ENCODE measurements at places on chromosomes 11 and 22.
A peak's percentile ranks its signal among the peaks of the same experiment; 100 is the strongest.

GRCh38 chr11:99632969-99633368 lies 612.2 kb downstream of the CNTN5 start:
- no peak for DNase-seq

- no peak for DNase-seq
Observed at GRCh38 chr11:96338910-96339705, 3.9 kb downstream of the MAML2 start.

- DNase-seq, result no peak
Observed at GRCh38 chr11:43920598-43921419, 21.6 kb upstream of the C11orf96 start.

DNA sequence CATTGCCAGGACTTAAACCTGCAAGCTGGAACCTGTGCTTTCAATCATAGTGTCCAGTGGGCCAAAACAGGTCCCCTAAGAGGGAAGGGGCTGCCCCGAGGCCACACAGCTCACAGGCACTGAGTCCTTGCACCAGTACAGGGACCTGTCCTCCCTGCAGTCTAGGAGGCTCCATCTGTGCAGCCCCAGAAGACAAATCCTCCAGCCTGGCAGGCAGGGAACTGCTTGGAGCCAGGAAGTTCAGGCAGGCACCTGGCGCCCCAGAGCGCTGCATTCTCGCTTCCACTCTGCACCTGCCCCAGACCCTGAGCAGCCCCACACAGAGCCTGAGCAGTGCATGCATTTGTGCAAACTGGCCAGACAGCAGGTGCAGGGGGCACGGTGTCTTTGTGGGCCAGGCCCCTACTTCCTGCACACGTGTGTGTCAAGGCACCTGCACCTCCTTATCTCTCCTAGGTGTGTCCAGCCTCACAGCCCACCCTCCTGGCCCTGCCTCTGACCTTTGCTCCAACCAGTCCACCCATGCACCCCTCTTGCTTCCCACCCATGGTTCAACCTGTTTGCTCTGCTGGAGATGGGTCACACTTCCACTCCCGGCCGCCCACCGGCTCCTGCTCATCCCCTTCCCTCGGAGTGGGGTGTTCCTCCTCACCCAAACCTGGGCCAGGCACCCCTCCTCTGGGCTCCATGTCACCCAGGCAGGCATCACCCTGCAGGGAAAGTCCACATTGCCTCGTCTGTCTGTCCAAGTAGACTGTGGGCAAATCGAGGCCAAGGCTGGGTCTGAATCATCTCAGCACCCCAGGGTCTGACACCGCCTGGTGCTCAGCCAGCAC lies 19.0 kb downstream of the LINC01488 start:
- no peak for DNase-seq

GRCh38 chr22:45521178-45521577 lies 18.5 kb downstream of the FBLN1 start:
- no peak for DNase-seq

- no peak for DNase-seq
Observed at GRCh38 chr11:14973621-14974514, 1.7 kb upstream of the CALCA start.

DNA sequence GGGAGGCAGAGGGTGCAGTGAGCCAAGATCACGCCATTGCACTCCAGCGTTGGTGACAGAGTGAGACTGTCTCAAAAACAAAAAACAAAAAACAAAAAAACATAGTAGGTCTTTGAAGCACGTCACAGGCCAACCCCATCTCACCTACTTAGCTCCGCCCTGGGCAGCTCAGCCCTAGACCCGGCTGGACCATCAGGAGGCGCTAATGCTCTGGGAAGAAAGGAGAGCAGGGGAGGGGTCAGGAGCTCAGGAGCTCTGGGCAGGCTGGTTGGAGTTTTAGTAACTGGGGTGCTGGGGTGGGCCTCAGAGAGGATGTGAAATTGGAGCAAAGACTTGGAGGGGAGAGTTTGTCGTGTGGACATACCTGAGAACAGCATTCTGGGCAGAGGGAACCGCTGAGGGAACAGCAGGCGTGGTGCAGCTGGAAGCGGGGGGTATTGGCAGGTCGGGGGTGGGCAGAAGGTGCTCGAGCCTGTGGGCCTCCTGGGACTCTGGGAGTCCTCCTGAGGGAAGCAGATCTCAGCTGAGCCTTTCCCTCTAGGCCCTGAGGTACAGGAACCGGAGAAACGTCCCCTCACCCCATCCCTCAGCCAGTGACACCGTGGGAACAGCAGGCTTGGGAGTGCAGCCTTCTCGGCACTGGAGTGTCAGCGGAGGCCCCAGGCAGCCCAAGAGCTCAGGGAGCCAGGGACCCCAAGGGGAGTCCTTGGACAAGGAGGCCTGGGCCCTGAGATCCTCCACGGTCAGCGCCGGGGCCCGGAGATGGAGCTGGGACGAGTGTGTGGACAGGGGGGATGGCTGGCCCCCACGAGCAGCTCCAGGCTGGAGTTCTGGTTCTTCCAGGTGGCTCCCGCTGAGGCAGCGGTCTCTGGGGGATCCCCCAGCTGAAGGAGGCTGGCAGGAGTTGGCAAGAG lies 2.2 kb upstream of the RPS6KA4 start:
- no peak for DNase-seq

GRCh38 chr22:20873214-20873613 lies 14.4 kb downstream of the SNAP29 start:
- no peak for DNase-seq

DNA sequence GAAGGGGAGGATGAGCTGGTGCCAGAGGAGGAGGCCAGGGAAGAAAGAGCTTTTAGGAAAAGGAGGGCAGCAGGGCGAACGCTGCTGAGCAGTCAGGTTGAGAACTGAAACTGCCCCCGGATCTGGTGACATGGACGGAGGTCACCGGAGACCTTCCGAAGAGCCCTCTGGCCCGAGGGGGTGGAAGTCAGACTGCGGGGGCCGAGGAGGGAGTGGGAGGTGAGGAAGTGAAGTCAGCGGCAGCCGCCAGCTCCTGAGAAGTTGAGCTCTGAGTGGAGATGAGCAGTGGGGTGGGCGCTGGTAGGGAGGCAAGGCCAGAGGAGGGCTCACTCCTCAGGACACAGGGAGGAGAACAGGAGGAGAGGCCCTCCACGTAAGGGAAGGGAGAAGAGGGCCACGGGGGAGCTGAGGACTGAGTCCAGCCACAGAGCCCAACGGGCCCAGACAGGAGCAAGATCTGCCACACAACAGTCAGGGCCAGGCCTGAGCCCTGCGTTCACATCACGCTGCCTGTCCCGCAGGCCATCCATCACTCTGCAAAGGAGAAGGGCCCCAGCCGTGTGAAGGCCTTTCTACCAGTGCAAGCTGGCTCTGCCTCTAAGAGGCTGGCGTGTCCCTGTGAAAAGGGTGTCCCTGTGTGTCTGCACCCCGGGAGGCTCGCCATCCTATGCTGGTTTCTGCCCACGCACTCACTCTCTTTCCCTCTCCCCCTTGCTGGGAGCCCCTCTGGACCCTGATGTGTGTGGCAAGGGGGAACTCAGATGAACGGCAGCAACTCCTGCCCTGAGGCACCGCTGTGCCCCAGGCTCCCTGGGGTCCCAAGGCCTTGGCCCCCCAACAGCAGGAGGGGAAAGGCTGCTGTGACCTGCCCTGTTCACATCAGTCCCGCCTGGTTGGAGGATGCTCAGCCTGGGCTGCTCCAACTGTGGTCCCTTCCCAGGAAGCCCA lies 19.0 kb upstream of the LRRC32 start:
- DNase-seq, result no peak

GRCh38 chr11:134362192-134362901 lies 30.6 kb downstream of the GLB1L2 start:
- no peak for DNase-seq

- no peak for DNase-seq
Observed at GRCh38 chr11:74011360-74012073, 2.6 kb upstream of the UCP3 start.

DNA sequence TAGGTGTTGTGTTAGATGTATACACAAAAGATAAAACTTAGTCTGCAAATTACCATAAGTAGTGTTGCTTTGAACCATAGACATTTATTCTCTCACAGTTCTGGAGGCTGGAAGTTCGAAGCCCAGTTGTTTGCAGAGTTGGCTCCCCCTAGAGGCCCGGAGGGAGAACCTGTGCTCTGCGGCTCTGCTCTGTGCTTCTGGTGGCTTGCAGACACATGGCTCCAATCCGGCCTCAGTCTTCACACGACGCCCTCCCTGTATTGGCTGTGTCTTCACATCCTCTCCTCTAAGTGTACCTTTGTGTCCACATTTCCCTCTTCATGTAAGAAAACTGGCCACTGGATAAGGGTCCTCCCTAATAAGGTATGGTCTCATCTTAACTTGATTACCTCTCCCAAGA lies 128.4 kb downstream of the OPCML start:
- no peak for DNase-seq

- DNase-seq, result no peak
Observed at GRCh38 chr11:10539339-10539738, 1.6 kb downstream of the RNF141 start.

GRCh38 chr11:71252770-71253730 lies 673 bp upstream of the SHANK2 start:
- no peak for DNase-seq

DNA sequence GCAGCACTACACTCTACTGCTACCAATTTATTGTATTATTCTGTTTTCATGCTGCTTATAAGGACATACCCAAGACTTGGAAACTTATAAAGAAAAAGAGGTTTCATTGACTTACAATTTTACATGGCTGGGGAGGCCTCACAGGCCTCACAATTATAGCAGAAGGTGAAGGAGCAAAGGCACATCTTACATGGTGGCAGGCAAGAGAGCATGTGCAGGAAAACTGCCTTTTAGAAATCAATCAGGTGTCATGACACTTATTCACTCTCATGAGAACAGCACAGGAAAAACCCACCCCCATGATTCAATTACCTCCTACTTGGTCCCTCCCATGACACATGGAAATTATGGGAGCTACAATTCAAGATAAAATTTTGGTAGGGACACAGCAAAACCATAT lies 49.6 kb upstream of the GLYAT start:
- no peak for DNase-seq

GRCh38 chr22:49936973-49937757 lies 18.7 kb downstream of the CRELD2 start:
- no peak for DNase-seq

DNA sequence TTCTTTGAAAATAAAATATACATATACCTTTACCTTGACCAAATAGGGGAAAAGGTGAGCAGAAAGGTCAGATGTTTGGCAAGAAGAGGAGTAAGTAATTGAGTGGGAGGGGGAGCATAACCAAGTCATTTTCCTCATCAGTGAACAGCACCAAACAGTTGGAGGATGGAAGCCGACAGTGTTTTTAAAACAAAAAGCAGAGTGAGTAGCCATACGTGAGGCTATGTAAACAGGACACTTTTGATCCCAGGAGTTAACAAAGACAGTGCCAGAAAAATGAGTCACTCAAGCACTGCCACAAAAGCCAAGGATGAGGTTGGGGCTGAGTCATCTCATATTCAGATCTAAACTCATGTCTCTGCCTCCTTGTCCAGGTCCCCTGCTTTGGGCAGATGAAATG lies 734.7 kb downstream of the KCNA4 start:
- no peak for DNase-seq

DNA sequence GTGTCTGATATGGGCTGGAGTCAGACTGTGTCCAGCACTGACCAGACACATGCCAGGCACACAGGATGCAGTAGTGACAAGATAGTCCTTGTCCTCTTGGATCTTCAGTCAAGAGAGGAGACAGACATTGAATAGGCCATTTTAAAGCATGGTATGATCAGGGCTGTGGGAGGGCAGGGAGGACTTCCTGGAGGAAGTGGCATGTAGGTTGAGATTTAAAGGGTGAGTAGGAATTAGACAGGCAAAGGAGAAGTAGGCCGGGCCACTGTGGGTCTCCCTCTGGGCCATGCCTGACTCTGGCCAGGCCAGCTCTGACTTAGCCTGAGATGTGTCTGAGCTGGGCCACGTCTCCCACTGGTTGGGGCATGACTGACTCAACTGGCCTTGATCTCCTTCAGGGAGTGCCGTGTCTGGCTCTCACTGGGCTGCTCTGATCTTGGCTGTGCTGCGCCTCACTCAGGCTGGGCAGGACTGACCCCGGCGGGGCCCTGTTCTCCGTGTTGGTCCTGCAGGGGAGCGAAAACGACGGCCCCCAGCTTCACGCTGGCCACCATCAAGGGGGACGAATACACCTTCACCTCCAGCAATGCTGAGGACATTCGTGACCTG lies 71.2 kb downstream of the MYO7A start:
- no peak for DNase-seq

GRCh38 chr11:204587-205109 lies 2.6 kb downstream of the BET1L start:
- DNase-seq, result no peak

- peak; percentile 80 for DNase-seq
Observed at GRCh38 chr22:37242395-37242918, 1.6 kb downstream of the RAC2 start.

GRCh38 chr11:120061761-120062560 lies 76.0 kb downstream of the TRIM29 start:
- DNase-seq, result no peak

- no peak for DNase-seq
Observed at GRCh38 chr11:19290356-19290755, 49.6 kb upstream of the E2F8 start.

- DNase-seq, result no peak
Observed at GRCh38 chr11:130070846-130071200, 1.1 kb downstream of the APLP2 start.

DNA sequence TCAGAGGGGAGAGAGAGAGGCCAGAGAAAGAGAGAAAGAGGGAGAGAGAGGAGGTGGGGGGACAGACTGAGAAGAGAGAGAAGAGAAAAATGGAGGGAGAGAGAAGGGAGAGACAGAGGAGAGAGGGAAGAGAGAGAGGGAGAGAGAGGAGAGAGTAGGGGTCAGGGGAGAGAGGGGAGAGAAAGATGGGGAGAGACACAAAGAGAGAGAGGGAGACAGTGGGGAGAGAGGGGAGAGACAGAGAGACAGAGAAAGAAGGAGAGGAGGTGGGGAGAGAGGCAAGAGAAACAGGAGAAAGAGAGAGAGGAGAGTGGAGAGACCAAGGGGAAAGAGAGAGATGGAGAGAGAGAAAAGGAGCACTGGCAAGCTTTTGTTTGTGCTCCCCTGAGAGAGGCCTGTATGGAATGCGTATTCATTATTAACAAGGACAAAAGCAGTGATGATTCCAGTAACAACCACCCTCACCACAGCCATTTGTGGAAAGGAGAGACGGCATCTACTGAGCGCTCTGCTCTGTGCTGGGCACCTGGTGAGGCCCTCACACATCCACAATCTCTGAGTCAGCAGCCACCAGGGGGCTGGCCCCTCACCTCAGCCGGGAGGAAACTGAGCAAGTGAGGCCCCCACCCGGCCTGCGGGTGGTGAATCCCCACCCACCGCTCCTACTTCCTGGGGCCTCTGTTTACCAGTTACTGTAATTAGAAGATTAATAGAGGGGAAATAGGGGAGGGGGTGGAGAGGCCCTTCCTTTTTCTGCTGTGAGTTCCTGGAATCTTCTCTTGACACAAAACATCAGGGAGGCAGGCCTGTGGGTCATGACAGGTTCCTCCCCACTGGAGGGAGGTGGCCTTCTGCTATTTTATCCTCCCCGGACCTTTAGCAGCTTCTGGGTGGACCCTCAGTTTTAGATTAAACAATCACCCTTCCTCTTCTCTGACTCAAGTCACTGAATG lies 14.6 kb upstream of the MIAT start:
- peak; percentile 38 for DNase-seq

GRCh38 chr11:9722023-9722422 lies 58.1 kb downstream of the SWAP70 start:
- no peak for DNase-seq
